ENCODE measurements at places on chromosomes 3 and 15.

DNA sequence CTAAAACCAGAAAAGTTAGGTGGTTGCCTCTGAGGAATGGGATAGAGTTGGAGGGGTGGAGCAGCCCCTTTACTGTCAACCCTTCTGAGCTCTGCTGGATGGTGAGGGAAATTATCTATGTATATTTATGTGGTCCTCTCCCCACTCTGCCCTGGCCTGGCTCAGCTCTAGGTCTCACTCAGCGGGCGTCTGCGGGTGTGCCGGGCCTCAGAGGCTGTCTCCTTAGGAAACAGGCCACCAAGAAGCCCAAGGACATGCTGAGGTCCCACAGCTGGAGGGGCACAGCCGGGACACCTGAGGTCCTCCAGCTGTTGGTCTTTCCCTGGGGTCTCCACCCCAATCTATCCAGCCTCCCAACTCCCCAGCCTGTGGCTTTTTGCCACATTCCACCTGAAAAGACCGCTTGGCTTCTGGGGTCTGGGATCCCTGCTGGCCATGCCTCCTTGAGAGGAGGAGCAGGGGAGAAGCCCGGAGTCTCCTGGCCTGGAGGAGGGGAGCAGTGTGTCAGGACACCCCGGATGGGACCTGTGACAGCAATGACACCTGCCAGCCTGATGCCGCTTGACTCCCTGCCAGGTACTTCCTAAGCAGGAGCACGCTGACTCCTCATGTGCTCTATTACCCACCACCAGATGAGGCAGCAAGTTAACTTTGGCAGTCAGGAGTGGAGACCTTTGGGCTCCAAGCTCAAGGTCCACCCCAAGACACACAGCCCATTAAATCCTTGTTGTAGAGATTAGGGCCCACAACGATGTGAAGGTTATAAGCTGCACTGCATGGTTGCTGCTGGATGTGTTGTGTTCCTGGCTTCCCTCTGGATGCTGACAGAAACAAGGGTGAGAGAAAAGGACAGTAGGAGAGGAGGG, at the start of gene SLC28A1:
TSS of gene SLC28A1 (plus strand) at position 747 of the 866 bp plus-strand sequence. CDS start 3,099 bp downstream, outside the sequence.
- no peak for DNase-seq

- DNase-seq = no peak
Observed at GRCh38 chr15:29774900-29775299, 47.4 kb downstream of the TJP1 start.

DNA sequence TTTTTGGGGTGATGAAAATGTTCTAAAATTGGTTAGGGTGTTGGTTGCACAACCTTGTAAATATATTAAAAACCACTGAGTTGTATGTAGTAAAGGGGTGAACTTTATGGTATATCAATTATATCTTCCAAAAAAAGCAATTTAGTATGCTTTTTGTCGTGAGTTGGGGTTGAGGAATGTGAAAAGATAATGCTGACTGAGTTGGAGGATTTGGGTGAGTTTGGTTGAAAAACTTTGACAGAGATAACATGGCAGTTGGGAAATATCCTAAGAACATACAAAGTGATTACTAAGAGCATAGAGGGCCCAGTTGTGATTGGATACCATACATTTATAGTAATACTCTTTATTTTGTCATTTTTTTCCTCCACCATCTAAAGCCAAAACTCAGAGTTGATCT, 33.6 kb downstream of the HMG20A start:
- DNase-seq = no peak

DNA sequence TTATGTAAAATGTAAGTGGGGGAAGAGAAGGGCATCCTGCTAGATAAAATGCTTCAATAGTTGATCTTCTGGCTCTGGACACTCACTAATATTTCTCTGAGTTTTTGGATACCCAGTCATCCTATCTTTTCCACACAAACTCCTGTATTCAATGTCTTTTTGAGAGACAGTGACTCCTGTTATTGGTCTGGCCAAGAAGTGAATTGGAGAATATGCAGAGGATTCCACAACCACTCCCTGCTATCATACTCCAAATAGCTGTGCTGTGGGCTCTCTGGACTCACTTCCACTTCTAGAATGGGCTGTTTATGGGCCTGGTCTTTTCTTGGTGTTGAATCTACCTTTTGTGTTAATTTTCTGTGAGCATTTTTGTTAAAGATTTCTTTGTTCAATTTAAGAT, 376.8 kb downstream of the NLGN1 start:
- no peak for DNase-seq

DNA sequence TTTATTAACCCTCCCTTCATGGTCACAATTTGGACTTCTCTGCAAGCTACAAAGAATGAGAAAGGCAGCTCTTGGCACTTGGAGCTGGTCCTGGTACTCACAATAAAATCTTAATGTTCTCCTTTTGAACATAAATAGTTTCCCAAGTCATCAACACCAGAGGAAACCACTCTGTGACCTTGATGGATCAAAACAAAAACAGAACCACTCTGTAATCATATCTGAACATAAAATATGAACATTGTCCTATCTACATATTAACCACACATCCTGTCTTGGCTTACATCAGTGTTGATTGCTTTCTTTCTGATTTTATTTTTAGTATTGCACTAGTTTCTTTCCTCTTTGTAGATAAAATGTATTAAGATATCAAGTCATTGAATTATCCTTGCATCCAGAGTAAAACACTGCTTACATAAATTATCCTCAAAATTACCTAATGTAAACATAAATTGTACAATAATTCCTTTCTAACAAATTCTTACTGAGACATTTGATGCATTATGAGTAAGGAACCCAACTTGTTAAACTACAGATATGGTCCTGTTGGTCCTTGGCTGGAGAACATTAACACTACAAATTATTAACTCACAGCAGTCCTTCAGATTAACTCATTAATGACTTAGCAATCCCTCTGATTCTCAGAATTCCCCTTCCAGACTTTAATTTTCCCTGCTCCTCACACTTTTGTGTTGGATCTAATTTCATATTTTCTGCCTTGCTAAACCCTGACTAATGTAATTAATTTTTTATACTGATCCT, 860.5 kb downstream of the DIPK2A start:
- DNase-seq = peak; percentile 17

DNA sequence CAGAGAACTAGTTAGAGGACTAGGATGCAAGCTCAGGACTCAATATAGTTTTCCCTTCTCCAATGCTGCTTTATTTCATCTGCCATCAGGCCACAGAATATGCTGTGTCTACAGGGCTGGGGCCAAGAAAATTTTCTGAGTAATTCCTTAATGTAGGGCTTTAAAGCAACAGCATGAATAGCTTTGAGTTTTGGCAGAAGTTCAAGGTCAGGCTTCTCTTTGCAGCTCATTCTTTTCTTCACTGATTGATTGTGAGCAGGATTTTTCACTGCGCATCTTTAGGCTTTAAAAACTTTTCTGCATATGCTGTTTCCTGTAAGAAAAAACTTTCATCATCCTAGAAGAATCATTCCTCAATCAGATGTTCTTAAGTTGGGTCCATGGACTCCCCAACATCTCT, 4.6 kb downstream of the TMEM108 start:
- DNase-seq = no peak

- DNase-seq = no peak
Observed at GRCh38 chr3:151197981-151198767, 4.8 kb downstream of the GPR171 start.

DNA sequence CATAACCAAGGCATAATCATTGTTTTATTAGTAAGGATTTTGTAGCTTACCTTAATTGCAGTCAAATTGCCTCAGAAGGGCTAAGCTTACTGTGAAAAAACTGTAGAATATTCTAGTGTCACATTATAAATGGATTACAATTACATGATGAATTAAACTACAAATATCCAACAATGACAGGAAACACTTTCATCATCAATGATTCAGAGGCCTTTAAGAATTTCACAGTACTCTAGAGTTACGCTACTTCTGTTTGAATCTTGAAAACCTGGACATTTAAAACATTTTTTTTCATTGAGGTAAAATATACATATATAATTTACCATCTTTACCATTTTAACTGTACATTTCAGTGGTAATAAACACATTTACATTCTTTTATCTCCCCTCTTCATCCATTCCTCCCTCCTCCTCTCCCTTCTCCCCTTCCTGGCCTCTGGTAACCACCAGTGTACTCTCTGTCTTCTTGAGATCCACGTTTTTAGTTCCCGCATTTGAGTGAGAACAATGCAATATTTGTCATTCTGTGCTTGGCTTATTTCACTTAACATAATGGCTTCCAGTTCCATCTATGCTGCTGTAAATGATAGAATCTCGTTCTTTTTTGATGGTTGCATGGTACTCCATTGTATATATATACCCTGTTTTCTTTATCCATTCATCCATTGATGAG, 54.7 kb downstream of the GJD2 start:
- no peak for DNase-seq

DNA sequence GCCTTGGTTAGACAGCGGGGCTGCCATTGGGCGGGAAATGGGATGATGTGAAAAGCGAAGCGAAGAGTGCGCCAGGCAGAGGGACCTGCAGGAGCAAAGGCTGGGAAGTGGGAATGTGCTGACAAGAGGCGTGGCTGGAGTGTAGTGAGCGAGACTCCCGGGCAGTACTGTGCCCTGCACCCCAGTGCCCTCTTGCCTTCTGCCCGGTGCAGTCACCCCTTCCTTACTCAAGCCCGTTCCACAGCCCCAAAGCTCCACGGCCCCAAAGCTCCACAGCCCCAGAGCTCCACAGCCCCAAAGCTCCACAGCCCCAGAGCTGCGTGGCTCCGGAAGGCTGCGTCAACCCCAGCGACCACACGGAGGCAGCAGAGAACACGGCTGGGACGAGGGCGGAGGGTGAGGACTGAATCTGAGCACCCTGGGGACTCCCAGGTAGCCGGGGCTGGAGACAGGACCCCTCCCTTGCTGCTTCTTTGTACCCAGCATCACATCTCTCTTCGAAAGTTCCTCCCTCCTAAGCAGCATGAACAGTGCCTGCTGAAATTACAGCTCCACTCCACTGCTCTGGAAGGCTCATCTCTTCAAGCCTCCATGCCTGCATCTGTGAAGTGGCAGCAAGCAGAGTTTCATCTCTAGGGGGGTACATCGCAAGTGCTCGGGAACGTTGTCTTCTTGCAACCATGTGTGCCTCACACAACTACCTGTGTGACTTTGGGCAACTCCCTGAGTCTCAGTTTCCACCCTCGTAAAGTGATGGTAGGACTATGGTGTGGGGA, 108.9 kb downstream of the FBLN2 start:
- no peak for DNase-seq

GRCh38 chr15:34853001-34853758, 57.8 kb upstream of the ACTC1 start:
- no peak for DNase-seq

DNA sequence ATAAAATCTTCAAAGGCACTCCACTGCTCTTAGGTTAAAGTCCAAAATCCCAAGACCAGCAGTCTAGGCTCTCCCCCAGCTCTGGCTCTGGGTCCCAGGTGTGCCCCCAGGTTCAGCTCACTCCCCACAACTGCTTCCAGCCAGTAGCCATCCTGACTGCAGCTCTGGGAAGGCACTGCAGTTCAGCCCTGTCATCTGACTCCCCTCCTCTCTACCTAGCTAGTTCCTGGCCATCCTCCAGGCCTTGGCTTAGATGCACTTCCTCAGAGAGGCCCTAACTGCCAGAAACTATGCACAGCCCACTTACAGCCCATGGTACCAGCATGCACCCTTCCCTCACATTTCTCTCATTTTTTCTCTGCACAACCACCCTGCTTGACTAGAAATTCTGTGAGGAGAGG, 25.5 kb downstream of the TBC1D2B start:
- DNase-seq = no peak

- no peak for DNase-seq
Observed at GRCh38 chr3:10119376-10119775, 3.9 kb downstream of the BRK1 start.

GRCh38 chr3:114899186-114899931, 247.7 kb downstream of the ZBTB20 start:
- no peak for DNase-seq

DNA sequence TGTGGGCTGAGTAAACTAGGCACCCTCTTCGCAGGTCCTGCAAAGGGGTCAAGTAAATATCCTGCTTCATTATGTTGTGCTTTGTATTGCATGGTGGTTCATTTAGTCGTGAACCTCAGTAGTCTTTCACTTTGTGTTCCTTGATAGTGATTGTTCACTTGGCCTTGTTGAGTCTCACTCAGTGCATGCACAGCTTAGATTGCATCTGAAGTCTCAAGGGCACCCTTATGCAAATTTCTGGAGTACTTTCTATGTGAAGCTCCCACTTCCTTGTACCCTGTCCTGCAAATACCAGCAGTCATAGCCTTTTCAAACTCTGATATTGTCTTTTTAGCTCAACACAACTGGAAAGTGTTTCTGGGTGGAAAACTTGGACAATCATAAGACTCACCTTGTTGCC, 519.2 kb downstream of the NAALADL2 start:
- no peak for DNase-seq

DNA sequence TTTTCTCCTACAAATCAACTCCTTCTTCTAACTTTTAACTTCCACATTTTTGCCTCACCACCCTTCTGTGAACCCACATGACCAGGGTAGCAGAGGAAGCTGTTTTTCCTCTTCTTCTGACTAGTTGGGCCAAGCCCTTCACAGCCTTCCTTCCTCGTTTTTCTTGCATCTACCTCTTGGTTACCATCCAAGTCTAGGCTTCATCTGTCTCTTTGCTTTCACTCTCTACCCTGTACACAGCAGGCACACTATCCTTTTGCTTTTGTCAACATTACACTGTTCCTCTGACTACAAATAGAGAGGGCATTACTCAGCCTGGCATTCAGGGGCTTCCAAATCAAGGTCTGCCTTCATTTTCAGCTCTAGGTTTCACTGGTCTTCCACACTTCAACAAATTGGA, 22.0 kb downstream of the SLC9A9 start:
- no peak for DNase-seq

DNA sequence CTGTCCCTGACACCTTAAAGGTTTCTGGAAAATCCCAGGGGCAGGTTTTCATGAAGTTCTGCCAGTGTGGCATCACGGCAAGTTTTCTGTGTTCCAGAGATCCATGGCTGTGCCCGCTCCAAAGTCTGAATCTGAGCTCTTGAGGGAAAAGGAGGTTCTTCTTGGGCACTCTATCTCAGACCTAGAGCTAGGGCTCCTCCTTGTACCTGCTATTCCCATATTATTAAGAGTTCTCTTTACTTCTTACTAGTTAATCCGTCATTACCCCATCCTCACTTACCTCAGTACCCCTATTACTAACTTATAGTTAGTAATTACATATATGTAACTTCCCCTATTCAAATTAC, 5.9 kb upstream of the TRA2B start:
- no peak for DNase-seq

GRCh38 chr3:134394380-134394779, 20.1 kb upstream of the AMOTL2 start:
- DNase-seq = no peak

GRCh38 chr3:147702509-147702908, 293.3 kb downstream of the ZIC1 start:
- no peak for DNase-seq
